GM12892 (cell line): ENCODE measurements at places on chromosomes 3 and 15.

GRCh38 chr3:17257269-17257668 lies 372.5 kb downstream of the PLCL2 start:
- DNase-seq, result no peak

- no peak for DNase-seq
Measured at GRCh38 chr3:41581700-41582099, 380.2 kb downstream of the ULK4 start.

- DNase-seq, result no peak
Measured at GRCh38 chr3:33962396-33962795, 164.0 kb downstream of the PDCD6IP start.

DNA sequence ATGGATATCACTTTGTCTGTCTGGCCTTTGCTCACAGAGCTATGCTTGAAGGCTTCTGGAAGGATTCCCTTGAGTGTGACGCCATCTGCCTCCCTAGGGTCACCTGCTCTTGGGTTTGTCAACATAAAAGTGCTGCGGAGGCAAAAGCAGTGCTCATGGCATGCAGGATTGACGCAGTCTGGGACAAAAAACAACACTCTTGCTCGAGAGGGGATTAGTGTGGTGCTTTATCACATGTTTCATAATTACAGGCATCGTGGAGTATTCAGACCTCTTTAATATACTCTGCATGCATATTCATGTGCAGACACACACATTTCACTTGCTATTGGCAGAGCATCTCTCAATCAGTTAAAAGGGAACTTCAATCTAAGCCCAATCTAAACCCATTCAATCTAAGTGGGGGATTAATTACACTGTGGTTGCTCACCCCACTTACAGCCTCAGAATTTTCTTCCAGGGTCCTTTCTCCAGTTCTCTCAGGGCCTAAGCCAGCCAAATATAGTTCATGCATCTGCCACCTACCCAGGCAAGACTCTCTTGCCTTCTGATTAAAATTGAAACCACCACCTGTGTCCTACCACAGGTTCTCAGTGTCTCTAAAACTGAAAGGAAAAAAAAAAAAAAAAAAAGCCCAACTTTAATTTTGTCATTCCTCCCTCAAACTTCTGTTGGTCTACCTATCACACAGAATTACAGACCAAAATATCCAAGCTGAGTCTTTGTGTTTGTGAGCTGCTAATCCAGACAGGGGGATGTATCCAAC lies 75.6 kb downstream of the BFSP2 start:
- DNase-seq, result no peak

GRCh38 chr3:110026421-110026820 lies 689.1 kb upstream of the DPPA4 start:
- DNase-seq, result no peak

- DNase-seq, result no peak
Measured at GRCh38 chr15:22955544-22956119, 24.5 kb downstream of the CYFIP1 start.
